ENCODE measurements at places on chromosomes 13 and 19.

DNA sequence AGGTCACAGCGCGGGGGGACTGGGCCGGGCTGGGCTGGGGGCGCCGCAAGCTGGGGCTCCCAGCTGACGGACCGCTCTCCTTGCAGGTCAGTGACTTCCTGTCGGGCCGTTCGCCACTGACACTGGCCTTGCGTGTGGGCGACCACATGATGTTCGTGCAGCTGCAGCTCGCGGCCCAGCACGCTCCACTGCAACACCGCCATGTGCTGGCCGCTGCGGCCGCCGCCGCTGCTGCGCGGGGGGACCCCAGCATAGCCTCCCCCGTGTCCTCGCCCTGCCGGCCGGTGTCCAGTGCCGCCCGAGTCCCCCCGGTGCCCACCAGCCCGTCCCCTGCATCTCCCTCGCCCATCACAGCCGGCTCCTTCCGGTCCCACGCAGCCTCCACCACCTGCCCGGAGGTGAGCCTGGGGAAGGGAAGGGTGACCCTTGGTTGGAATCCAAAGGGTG lies 5.7 kb downstream of the MIDN start:
- no peak for DNase-seq

- no peak for DNase-seq
Observed at GRCh38 chr19:28569132-28570131, 643.5 kb downstream of the UQCRFS1 start.

DNA sequence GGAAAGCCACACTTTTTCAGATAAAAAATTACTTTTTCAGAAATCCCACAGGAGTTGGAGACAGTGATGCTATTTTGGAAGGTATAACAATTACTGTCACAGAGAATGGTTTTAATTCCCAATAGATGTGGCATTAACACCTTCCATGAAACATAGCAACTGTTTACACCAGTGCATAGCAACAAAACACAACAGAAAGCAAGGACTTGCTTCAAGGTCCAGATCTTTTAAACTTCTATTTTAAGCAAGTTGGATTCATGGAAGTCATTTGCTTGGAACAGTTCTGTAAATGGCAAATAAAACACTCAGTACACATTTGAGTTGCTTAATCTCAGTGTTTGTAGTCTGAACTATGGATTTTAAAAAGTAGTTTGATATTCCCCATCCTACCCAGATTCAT lies 385.9 kb upstream of the SPRY2 start:
- no peak for DNase-seq

DNA sequence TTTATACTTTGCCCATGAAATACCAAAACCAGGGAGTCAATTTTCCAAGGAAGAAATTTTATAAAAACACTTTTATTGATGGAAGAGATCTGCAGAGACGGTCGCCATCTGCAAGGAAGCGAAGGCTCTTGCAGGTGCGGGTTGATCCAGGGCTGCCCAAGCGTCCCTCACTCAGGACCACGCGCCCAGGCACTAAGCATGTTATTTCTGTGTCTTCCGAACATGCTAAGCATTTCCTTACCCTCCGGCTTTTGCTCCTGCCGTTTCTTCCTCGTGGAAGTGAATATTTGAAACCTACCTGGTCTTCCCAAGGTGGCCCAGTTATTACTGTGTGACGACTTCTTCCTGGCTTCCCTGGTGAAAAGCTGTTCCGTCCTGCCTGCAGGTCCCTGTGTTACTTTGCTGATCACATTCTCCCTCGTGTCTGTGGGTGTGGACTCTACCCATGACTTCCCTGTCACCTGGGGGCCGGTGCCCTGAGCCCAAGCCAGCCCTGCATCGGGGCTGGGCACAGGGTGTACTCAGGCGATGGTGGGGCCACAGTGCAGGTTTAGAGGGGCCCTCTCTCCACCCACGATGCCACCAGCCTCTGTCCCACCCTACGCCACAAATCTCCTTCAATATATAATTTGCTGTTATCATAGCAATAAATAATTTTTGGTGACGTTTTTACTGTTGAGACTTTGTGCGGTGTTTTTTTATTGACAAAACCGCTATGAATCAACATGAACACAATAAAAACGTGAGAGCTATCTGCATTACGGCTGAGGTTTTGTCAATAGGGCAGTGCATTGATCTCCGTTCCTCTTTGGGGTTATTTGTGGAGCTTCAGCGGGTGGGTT lies 119.4 kb downstream of the URI1 start:
- DNase-seq: no peak

GRCh38 chr19:29325241-29325975 lies 112.5 kb upstream of the UQCRFS1 start:
- no peak for DNase-seq

DNA sequence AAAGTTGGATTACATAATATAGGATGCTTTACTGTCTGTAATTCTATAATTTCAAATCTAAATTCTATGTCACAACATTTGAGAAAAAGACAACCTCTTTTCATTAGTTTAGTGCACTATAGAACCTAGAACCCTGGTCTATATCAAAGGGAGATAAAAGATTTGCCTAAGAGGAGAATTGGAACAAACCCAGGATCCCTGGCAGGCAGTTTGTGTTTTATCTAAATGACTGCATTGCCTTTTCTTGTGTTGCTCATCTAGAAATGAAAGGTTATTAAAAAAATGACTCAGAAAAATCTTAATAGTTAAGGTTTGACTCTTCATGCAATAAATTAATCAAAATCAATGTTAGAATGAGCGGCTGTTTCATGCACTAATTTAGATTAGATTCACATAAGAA lies 96.7 kb downstream of the PCDH9 start:
- DNase-seq: no peak

DNA sequence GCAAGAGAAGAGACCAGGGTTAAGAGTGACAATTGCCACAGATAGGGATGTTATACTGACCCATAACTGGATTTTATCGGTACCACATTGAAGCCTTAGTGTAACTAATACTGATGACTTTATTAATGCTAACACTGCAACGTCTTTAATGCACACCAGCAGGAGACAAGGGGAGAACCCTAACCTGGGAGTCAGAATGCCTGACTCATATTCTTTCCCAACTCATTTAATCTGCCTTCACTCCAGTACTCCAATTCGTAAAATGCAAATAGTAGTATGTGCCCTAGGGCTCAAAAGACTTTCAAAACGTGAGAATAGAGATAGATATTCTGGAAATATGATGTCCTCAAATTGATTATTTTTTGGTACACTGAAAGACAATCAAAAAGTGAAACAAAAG lies 62.4 kb downstream of the GPC6 start:
- DNase-seq: no peak

- no peak for DNase-seq
Observed at GRCh38 chr13:67645874-67646467, 415.8 kb upstream of the PCDH9 start.

DNA sequence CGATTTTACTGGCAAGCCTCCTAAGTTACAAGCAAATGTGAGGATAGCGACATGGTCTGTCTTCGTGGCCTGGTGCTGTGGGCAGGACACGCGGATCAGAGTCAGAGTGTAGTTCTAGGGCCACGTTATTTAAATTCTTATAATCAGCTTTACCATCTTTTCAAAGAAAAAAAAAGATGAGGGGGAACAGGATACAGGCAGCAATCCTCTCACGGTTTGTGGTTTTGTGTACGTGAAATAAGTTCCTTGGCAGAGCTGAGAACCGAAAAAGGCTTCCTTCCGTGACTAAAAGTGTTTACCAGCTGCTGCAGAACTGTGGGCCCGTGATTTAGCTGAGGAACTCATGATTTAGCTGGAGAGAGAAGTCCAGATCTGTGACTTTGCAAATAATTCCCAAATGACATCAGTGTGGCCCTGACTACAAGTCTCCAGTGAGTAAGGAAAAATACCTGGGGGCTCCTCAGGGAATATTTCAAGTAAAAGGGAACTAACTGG lies 27.2 kb downstream of the RCBTB2 start:
- peak; percentile 33 for DNase-seq

DNA sequence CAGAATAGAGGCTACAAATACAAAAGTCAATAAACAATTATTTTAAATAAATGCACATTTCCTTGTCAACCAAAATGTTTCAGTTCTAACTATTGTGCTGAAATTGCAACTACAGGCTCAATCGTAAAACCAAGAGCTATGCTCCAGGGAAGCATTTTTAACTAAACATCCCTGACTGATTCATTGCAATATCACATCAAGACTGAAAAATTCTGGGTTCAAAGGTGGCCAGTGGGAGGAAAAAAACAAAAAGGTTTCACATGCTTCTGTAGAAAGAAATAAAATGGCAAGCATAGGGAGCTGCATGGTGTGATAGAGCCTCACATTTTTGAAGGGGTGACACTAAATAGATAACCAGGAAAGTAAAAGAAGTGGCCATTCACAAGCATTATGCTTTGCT lies 862.8 kb downstream of the PCDH9 start:
- no peak for DNase-seq

All from activated T-helper 1 cell treated with Interleukin-2 at 50 U/mL for 16 hours (primary cell).